CD4-positive, alpha-beta T cell treated with Interferon gamma for 1 hour (primary cell): ENCODE measurements at places on chromosomes 2 and 18.

- DNase-seq: no peak
Measured at GRCh38 chr18:3217948-3218647, 1.7 kb downstream of the MYOM1 start.

GRCh38 chr2:147051248-147051647 lies 793.6 kb upstream of the ACVR2A start:
- DNase-seq: no peak

DNA sequence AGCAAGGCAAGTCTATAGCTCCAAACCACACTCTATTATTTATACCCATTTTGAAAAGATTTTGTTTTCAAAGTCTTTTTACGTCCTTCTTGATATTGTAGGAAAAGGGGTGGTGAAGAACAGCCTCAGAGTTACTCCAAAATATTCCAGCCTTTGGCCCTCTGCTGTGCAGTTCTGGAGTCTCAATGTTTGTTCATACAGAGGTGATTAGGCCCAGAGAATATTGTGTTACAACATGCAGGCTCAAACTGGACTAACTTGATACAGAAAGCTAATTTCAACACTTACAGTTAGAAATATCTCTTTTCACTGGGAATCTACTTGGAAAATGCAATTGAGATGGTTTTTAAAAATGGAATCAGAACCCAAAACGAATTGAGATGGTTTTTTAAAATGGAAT lies 40.4 kb upstream of the SLC25A52 start:
- no peak for DNase-seq

DNA sequence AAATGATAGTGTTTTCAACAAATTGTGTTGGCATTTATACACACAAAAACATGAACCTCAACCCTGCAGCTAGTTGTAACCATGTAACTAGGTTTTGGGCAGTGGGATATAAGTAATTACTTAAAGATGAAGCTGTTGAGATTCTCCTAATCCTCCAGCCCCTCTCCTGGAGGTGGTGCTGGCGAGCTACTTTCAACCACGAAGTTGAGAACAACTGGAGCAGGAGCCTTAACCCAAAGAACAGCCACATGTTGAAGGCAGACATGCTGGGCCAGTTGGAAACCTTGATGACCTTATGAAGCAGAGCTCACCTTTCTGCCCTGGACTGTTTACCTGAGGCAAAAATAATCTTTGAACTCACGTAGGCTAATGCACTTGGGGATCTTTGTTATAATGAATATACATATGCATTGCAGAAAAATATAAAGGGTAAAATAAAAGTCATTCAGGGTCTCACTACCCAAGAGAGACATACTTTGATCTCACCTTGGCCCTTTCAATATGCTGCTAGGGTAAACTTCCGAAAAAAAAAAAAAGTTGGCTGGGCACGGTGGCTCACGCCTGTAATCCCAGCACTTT lies 89.6 kb upstream of the NPAS2 start:
- peak; percentile 10 for DNase-seq

GRCh38 chr2:205273148-205273547 lies 409.2 kb upstream of the NRP2 start:
- no peak for DNase-seq

DNA sequence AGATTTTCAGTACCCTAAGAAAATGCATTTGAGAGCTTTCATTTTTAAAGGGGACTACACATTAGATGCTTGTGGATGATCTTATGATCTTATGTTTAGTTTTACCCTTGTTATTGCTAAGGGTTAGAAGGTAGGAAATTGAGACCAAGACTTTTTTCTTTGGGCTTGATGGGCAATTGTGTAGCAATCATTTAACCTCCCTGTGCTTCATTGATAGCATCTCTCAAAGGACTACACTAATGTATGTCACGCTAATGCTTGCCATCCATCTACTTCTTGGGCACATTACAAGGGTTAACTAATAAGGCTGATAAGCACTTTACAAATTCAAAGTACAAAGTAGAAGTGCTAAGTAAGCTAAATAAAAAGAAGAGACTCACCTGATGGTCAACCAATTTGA lies 189.3 kb upstream of the LRP1B start:
- no peak for DNase-seq

DNA sequence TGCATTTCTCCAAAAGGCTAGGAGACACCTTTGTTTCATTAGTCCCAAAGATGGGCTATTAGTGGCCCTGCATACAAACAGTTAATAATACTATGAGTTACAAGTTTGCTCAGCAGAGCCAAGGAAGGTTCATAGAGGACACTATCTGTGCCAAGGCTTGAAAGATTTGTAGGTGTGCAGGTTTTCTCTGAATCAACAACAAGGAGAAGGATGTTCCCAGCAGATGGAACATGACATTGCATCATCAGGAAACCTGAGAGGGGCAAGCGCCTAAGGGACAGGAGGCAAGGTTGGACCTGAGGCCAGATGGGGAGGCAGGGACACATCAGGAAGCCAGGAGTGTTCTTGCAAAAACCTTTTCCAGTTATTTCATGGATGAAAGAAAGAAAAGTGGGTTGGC lies 35.4 kb upstream of the STK17B start:
- DNase-seq: no peak

DNA sequence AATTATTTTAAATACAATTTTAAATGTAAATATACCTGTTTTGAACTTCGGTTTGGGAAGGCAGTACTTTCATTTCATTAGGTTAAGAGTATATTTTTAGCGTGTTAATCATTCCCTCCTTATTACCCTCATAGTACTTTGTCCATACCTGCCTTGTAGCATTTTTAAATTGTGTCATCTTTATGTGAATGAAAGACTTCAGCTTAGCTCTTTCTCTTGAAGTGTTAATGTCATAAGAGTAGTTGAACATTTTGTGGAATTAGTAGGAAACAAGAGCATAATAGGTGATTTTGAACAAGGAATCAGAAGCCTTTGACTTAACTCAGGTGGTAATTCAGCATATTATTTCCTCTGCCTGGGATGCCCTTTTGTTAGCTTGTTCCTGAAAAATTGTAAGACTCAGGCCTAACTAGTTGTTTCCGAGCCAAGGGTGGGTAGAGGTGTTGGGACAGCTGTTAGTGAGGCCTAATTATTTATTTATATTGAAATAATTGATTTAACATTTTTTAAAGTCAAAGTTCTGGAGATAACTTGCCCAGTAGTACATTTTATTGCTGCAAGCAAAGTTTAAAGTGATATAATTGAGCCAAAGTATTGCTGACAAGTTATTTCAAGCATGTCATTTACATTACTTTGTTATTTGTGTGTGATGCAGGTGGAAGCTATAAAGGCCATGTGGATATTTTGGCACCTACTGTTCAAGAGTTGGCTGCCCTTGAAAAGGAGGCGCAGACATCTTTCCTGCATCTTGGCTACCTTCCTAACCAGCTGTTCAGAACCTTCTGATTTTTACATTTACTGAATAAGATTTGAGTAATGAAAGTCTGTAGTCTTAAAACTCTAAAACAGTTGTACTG lies 38.7 kb downstream of the DDX1 start:
- DNase-seq: no peak

- peak; percentile 44 for DNase-seq
Measured at GRCh38 chr2:10448576-10449485, 704 bp upstream of the ODC1 start.

- no peak for DNase-seq
Measured at GRCh38 chr18:5678278-5678677, 134.5 kb upstream of the EPB41L3 start.

DNA sequence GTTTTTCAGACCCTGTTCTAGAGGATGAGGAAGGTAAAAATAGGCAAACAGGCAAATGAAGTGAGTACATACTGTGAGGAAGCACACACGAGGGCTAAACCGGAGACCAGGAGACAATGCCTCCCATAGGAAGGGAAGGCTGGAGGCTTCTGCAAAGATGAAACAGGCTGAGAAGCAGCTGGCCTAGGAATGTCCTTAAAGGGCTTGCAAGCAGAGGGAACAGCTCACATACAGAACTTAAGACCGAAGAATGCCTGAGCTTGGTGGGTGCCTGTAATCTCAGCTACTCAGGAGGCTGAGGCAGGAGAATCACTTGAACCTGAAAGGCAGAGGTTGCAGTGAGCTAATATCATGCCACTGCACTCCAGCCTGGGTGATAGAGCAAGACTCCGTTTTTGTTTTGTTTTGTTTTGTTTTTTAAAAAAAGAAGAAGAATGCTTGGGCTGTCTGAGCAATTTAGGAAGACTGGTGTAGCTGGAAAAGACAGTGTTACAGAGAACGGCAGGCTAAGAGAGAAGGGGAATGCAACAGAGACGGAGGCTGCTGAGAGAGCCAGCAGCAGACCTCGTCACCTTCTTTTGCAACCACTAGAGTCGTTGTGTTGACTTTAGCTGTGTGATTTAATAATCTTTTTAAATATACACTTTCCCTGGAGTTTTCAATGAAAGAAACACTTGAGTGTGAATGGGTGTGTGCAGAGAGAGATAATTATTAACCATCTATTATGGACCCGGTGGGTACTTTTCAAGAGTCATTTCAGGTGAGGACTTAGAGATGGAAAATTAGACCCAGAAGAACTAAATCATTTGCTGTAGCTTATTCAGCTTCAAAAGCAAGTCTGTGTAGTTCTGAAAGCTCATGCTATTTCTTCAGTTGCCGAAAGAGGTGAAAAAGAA lies 232.8 kb downstream of the GALR1 start:
- no peak for DNase-seq

DNA sequence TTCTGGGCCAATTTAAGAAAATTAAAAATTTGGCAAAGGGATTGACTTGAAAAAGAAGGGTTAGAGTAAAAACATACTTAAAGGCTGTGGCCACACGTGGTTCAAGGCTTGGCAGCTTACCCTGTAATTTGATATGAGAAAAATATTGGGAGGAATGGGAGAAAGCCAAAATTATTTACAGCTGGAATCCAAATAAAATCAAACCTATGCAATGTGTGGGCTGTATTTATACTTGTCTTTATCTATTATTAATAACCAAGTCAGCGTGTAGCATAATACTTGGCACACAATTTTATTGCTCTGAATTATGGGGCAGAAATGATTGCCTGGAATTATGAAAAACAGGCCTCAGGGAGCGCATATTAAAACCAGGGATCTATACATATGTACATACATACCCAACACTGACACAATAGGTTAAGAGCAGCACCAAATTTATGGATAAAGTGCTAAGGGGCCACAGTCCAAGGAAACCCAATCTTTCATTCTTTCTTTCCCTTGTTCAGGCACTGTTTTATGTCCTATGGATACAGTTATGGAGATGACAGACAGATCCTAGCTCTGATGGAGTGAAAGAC lies 35.6 kb downstream of the FAM124B start:
- no peak for DNase-seq

GRCh38 chr2:189165656-189166380 lies 13.7 kb downstream of the COL5A2 start:
- no peak for DNase-seq

GRCh38 chr2:121837591-121837990 lies 82.1 kb downstream of the TSN start:
- no peak for DNase-seq

GRCh38 chr2:79844011-79844410 lies 331.2 kb downstream of the CTNNA2 start:
- DNase-seq: no peak

DNA sequence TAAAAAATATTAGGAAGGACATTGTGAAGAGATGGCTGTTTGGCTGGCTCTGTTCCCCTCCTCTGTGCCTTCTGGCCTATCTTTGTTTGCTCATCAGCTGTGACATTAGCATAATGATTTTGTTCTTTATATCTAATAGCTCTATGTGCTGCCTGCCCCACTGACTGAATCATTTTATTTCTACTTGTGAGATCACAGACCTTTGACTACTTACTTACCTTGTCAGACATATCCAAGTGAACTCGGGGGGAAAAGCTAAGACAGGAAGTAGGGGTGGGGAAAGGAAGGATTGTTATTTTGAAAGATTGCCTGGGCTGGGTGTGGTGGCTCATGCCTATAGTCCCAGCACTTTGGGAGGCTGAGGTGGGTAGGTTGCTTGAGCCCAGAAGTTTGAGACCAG lies 104.2 kb downstream of the ASAP2 start:
- DNase-seq: no peak

- no peak for DNase-seq
Measured at GRCh38 chr18:55001394-55002024, 42.2 kb upstream of the CCDC68 start.

DNA sequence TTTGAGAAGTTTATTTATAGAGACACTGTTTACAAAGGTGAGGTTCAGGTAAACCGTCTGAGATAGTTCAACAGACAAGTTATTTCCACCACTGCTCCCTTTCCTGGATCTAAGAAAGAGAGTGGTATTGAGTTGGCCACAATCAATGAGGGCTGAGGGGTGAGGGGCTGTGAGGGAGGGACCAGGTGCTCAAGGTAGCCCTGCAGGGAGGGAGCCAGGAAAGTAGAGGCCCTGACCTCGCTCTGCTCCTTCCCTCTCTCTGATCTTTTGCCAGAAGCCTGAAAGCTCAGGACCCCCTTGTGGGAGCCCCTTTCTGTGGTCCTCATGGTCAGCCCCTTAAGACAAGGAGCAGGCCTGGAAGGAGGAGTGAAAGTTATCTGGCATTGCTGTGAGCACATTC lies 29.8 kb downstream of the COL4A3 start:
- no peak for DNase-seq
